Trophoblast cell (in vitro differentiated cells and primary cell): ENCODE measurements at places on chromosomes 5 and 9.

GRCh38 chr9:108258640-108259039 lies 597.1 kb downstream of the ACTL7B start:
- no peak for DNase-seq

- peak; percentile 28 for DNase-seq
Measured at GRCh38 chr5:62310426-62311143, 4.6 kb downstream of the KIF2A start.

DNA sequence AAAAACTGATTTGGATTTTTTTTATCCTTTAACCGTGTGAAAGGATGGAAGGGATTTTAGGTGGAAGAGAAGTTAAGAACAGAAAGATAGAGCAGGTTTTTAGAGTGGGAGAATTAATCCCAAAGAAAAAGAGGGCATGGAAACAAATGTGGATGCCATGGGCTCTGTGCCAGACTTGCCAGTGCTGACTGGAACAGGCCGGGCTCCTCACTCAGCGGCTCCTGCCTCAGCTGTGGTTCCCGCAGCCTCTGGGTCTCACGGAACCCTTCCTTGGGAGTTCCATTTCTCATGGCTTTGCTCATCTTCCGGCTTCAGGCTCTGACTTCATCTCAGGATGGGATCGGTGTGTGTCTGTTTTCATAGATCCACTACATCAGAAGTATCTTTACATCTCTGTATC lies 30.4 kb upstream of the SLC2A8 start:
- no peak for DNase-seq

- DNase-seq, result peak; percentile 40
Measured at GRCh38 chr9:131008909-131009618, at the start of gene LAMC3. TSS of gene LAMC3 (plus strand) at chr9:131009174. CDS start at chr9:131009215, 41 bp downstream.

- DNase-seq, result no peak
Measured at GRCh38 chr5:176679365-176680225, 32.3 kb downstream of the TSPAN17 start.

DNA sequence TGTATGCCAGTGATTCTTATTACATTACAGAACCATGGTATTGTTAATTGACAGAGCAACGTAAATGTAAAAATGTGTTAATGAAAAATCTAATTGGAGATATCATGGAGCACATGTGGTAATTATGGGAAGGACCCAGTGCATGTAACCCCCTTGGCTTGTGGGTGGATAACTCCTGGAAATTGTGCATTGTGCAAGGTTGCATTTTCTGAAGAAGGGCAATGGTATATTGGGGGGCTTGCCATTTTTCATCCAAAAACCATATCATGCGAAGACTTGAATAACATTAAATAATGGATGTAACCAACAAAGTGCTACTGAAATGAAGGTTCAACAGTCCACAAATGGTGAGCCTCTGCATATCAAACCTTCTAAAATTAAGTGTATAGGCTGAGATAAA lies 47.6 kb downstream of the BASP1 start:
- DNase-seq, result no peak

DNA sequence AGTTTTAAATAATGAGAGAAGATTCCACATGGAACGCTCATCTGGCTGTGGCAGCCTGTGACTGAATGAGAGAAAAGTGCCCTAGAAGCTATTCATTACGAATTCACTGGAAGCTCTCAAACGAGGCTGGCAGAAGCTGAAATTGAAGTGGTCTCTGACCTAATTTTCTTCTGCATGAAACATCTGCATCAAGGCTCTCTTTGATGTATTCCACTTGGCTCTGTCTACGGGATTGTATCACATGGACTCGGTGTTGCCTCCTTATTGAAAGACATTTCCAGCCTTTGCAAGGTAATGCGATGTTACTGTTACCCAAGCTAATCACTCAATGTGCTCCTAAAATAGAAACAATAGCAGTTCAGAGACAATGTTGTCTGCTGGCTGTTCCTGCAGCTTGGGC lies 246.9 kb upstream of the ZNF462 start:
- DNase-seq, result no peak

- no peak for DNase-seq
Measured at GRCh38 chr5:115389034-115389798, 92.8 kb upstream of the CCDC112 start.

GRCh38 chr5:81506378-81506777 lies 112.4 kb upstream of the ACOT12 start:
- no peak for DNase-seq

DNA sequence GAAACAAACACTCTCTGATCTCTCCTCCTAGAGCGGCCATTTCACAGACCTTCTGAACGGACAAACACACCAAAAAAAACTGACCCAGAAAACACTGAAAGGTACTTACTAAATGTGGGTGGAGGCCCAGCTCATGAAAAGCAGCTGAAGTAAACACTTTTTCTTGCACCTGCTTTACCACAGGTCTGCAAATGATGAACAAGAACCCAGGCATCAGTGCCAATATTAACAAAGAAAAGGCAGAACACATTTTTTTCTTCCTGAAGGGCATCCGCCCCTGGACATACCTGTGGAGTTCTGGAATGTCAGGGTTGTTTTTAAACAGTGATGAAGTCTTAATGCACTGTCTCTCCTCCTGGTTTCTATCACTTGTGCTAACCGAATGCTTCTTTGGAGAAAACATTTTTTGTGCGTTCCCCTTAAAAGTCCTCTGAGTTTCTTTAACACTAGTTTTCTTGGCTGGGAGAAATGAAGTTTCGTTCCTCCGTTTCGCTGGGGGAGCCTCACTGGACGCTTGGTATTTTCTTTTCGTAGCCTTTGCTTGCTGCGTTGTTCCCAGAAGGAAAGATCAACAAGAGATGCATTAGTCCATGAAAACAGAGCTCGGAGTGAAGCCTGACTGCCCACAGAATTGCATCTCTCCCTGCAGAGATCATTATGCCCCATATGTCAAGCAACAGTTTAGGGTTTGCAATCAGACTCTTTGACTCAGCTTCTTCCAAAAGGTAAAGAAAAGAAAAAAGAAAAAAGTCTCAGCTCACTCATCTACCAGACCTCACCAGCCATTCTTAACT lies 7.4 kb downstream of the DDX31 start:
- DNase-seq, result no peak

GRCh38 chr9:34606905-34607304 lies 5.0 kb downstream of the RPP25L start:
- no peak for DNase-seq

GRCh38 chr5:65483546-65484346 lies 2.0 kb upstream of the ADAMTS6 start:
- no peak for DNase-seq

DNA sequence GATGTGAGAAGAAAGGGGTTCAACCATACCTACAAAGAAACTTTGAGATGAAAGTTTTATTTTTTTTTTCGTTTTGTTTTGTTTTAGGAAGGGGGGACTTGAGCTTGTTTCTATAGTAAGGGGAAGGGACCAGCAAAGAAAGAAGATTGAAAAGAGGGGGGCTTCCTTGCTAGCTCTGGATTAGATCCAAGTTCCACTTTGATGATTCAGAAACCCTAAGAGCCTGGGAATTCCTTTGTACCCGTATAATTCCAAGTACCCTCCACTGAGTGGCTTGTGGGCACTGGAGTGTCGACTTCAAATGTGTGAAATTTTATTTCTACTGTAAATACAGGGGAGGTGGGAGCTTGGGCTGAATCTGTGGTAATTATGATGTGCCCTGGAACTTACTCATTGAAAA lies 10.9 kb downstream of the MAMDC2 start:
- no peak for DNase-seq

DNA sequence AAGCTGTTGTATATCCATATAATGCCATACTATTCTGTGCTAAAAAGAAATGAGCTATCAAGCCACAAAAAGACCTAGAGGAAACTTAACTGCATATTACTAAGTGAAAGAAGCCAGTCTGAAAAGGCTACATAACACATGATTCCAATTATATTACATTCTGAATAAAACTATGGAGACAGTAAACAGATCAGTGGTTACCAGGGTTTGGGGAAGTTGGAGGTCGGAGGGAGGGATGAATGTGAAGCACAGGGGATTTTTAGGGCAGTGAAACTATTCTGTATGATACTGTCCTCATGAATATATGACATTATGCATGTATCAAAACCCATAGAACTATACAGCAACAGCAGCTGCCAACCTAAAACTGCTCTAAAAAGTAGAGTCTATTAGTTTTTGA lies 5.6 kb upstream of the RFK start:
- no peak for DNase-seq

DNA sequence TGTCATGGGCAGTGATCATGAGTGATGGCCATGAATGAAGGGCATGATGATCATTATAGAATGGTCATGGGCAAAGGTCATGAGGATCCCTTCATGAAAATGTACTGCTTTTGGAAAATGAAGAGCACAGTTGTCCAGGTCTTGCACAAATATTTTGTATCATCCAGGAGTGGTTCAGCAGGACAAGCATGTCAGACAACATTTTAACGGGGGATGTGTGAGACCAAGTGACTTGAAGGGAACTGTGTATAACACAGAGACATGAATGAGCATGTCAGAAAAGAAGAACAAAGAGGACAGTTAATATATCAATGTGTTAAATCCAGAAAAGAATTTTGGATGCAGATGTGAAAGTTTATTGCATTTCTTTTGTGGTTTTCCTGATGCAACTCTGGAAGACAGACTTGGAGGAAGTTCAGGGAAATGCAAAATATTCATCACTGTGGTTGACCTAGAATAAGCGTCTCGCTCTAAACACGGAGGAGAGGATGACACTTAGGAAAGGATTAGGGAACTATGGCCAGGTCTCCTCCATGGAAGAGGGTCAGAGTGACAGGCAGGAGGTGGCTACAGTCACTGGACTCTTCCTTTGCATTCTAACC lies 116.1 kb upstream of the IRX4 start:
- no peak for DNase-seq
